Activated CD8-positive, alpha-beta memory T cell treated with anti-CD3 and anti-CD28 coated beads, Interleukin-2, amount 50 U/mL, for 4 hours (primary cell): ENCODE measurements at places on chromosomes 6 and 20.

DNA sequence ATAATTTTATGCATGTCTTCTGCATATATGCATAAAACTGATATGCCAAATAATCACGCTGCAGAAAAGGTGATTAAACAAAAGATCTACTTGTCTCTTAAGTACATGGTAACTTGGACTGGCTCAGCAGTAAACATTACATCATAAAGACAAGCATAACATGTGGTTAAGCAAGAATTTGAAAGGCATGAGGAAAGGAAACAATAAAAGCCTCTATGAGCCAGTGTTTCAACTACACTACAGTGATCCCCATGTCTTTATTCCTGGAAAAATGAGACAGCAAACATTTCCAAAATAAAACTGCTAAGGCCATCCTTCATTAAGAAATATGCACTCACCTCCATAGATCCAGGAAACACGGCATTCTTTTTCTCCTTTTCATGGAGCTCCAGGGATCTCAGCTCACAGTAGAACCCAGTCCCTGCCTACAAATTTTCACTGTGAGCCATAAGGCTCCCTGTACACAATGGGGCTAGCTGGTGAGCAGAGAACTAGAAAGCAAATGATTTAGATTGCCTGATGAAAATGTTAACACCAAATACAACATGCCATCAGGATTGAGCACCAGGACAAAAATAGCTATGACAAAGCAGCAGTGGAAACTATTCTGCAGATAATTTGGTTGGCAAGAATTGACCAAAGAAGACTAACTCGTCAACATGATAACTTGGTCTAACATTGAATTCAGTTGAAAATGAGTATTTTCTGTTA lies 156.1 kb downstream of the COL21A1 start:
- no peak for DNase-seq

GRCh38 chr6:148379966-148380713 lies 37.5 kb downstream of the SASH1 start:
- DNase-seq: no peak

GRCh38 chr20:11891776-11892545 lies 25.7 kb upstream of the BTBD3 start:
- peak; percentile 15 for DNase-seq

DNA sequence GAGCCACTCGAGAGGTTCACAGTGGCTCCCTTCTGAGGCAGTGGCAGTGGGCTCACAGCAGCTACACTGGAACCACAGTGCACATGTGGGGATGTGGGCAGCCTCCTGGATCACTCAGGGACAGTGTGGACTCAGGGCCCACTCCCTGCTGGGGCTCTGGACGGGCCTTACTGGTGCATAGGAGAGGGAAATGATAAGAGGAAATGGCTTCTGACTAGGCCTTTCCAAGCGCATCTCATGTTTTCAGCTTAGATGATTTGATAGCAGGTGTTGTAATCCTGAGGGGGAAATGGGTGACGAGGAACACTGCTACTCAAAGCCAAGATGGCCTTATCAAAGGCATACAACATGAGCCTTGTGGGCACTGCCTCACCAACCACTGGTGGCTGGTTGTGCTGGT lies 44.0 kb downstream of the PANK2 start:
- no peak for DNase-seq

GRCh38 chr6:137399881-137400443 lies 94.2 kb downstream of the OLIG3 start:
- no peak for DNase-seq

- DNase-seq: no peak
Observed at GRCh38 chr6:155186052-155186658, 77.7 kb upstream of the CLDN20 start.

DNA sequence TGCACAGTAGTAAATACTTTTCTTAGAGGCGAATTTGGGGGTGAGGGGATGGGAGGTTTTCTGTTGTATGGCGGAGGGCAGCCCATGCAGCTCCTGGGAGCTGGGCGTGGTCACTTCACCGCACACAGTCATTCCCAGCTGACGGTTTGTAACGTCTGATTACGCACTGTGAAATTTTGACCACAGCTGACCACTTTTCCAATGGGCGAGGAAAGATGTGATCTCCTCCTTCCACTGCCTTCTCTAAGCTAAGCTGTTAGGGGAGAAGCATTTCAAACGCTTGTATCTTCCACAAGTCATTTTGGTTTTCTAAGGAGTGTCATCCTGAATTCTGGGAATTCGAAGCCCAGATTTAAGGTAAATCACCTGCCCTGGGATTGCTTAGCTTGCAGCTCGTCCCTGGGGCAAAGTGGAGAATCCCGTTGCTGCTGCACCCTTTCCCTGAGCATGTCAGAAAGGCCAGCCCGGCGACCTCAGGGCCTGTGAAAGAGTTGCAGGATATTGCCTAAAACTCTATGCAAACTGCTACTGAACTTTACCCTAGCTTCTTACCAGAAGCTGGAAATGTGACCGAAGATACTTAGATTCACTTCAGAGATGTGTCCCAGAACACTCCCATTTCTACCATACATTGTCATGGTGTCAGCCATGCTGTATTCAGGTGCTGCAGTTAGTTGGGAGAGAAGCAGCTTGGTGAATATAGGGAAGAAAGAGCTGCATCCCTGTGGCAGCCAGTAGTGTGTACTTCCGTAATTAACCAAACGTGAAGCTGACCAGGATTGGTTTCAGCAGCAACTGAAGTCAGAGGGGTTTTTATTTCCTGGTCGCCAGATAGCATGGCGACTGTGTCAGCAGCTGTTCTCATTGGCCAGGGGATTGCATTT lies 58.9 kb downstream of the RREB1 start:
- DNase-seq: no peak

DNA sequence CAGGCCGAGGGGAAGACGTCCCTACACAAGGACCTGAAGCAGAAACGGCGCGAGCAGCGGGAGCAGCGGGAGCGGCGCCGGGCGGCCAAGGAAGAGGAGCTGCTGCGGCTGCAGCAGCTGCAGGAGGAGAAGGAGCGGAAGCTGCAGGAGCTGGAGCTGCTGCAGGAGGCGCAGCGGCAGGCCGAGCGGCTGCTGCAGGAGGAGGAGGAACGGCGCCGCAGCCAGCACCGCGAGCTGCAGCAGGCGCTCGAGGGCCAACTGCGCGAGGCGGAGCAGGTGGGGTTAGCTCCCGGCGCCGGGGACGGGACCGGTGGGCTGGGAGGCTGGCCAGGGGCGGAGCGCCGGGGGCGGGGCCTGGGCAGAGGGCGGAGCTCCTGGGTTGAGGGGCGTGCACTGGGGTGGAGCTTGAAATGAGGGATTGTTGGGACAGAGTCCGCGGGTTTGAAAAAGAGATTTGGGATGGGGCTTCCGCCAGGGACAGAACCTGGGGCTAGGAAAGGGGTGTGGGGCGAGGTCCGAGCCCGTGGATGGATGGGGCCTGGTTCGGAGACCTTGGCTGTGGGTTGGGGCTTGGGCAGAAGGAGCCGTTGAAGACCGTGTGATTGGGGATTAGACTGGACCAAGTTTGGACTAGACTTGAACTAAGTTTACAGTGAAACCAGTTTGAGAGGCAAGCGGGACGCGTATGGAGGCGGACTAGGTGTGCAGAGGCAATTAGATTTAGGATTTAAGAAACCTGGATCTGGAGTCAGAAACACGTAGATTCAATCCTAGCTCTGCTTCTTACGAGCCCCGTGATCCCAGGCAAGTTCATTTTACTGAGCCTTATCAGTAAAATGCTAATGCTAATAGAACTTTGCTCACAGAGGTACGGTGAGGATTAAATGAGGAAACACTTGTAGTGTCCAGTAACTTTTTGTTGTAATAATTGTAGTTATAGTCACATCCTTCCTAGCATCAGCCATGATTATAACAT lies 20.9 kb downstream of the DEF6 start:
- DNase-seq: no peak

DNA sequence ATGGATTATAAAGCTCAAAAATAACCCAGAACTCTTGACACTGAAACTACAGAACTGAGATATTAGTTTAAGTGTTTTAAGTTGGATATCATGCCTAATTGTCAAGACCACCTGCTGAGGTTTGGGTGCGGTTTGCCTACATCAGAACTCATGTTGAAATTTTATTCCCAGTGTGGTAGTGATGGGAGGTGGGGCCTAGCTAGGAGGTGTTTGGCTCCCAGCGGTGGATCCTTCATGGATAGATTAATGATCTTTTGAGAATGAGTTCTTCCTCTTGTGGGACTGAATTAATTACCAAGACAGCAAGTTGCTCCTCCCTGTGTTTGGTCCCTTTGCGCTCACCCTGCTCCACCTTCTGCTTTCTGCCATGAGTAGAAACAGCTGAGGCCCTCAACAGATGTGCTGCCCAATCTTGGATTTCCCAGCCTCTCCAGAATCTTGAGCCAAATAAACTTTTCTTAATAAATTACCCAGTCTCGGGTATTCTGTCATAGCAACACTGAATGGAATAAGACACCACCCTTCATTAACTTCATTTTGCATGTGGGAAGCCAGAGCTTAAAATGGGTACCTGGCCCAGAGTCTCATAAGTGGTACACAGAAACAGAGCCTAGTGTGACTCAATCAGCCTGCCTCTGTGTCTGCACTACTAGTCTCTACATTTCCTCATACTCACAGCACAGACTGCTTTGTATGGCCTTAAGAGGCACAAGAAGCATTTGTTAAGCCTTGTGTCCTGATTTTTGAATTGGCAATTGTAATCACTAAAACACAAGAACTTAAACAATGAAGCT lies 158.4 kb downstream of the IBTK start:
- DNase-seq: no peak

DNA sequence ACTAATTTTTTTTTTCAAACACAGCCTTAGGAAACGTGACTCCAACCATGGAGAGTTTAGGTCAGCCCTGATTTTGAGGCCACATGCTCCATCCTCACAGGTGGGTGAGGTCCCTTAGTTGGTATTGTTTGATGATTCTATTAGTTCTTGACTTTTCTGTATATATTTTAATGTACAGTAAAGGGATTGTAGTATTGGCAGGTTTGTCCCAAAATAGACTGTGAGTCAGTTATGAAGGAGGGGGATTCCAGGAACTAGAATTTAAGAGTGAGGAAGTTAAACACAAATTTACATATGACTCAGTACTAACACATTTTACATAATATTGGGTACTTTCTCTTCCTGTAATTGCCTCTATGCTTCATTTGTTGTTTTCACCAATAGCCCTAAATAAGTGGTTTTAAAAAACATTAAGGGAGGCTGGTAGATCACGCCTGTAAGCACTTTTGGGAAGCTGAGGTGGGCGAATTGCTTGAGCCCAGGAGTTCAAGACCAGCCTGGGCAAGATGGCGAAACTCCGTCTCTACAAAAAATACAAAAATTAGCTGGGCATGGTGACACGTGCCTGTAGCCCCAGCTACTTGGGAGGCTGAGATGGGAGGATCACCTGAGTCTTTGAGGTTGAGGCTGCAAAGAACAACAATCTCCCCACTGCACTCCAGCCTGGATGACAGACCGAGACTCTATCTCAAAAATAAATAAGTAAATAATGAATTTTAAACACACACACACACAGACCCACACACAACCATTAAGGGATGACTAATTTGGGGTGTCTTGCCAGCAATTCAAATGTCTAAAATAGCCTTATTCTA lies 81.8 kb downstream of the SGK1 start:
- no peak for DNase-seq

DNA sequence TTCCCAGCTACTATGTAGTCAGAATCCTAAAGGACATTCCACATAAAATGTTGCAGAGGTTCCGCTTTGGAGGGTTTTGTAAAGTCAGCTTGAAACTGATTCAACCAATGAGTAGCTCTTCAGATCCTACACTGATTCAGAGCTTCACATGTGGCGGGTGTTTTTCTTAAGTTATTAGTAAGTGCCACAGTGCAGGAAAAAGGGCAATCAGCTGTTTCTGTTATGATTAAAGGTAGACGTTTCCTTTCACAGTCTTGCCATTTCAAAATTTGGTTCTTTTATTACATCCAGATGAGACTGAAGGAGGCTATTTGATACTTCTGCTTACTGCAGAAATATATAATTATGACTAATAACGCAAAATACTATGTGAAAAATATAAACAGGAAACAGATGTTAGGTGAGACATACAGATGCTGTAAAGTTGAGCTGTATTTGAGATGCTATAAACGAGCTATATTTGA lies 443.9 kb downstream of the CDKAL1 start:
- DNase-seq: no peak

- DNase-seq: no peak
Observed at GRCh38 chr20:14189794-14190402, 147.5 kb downstream of the FLRT3 start.

- no peak for DNase-seq
Observed at GRCh38 chr6:92888316-92888715, 531.0 kb downstream of the EPHA7 start.

- DNase-seq: no peak
Observed at GRCh38 chr6:134009876-134010275, 42.5 kb downstream of the SLC2A12 start.

- no peak for DNase-seq
Observed at GRCh38 chr6:131754715-131755567, 44.1 kb upstream of the CTAGE9 start.

- DNase-seq: no peak
Observed at GRCh38 chr6:30327232-30327746, 562 bp downstream of the TRIM39 start.

DNA sequence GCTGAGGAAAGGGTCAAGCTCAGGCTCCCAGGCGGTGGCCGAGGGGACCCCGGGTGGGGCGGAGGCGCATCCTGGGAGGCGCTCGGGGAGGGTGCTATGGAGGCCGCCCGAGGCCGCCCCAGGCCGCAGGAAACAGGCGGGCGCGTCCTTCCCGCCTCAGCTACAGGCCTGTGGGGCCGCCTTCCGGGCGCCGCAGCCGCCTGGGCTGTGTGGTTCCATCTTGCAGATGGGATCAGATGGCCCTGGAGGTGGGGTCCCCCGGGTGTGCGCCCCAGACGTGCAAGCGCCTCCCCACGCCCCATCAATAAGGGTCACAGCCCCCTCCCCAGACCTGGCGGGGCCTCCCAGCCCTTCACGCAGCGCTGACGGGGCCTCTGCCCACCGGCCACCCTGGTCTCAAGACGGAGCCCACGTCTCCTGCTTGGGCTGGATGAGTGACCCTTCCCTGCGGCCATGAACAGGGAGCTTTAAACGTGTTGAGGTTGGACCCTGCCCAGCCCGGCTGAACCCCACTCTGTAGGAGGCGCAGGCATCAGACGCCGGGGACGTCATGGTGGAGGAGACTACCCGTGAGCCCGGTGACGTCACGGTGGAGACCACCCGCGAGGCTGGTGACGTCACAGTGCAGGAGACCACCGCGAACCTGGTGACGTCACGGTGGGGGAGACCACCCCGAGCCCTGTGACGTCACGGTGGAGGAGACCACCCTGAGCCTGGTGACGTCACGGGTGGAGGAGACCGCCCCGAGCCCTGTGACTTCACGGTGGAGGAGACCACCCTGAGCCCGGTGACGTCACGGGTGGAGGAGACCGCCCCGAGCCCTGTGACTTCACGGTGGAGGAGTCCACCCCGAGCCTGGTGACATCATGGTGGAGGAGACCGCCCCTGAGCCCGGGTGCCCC lies 267.0 kb downstream of the DLL1 start:
- DNase-seq: no peak

DNA sequence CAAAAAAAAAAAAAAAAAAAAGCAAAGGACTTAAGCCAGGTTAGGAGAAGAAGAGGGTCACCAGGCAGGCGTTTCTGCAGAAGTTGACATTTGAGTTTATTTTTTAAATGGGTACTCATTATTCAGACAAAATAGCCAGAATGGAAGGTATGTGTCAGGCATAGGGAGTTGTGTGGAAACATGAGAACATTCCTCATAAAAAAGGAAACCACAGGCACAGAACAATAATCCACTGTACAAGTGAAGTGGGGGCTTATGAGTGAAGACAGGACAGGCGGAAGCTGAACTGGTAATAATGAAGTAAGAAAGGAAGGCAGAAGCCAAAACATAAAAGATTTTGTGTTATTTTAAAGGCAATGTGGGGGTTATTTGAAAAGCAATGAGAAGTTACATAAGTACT lies 104.6 kb downstream of the EPB41L2 start:
- DNase-seq: no peak

GRCh38 chr20:50911030-50911429 lies 20.2 kb downstream of the ADNP start:
- DNase-seq: no peak
